ENCODE measurements at places on chromosomes 6 and 20.

DNA sequence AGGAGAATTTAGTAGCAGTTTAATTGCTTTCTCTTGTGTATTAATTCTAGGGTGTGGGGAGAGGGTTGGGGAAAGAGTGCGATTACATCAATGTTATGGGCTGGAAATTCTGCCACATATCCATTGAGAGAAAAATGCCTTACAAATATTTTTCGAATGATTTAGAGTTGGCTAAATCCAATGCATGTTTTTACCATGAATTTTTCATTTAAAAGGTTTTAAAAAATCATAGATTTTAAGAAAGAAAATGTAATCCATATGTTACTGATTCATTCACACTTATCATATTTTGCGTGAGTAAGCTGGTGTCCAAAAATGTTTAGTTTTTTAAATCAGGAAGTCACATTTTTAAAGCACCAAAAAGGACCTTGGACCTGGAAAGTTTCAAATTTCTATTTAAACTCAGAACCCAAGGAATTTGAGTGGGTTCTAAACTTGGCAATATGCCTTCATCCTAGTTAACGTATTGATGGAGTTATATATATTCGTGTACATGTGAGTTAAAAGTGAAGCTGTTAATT is 627.4 kb upstream of the CITED2 start:
- DNase-seq: no peak

DNA sequence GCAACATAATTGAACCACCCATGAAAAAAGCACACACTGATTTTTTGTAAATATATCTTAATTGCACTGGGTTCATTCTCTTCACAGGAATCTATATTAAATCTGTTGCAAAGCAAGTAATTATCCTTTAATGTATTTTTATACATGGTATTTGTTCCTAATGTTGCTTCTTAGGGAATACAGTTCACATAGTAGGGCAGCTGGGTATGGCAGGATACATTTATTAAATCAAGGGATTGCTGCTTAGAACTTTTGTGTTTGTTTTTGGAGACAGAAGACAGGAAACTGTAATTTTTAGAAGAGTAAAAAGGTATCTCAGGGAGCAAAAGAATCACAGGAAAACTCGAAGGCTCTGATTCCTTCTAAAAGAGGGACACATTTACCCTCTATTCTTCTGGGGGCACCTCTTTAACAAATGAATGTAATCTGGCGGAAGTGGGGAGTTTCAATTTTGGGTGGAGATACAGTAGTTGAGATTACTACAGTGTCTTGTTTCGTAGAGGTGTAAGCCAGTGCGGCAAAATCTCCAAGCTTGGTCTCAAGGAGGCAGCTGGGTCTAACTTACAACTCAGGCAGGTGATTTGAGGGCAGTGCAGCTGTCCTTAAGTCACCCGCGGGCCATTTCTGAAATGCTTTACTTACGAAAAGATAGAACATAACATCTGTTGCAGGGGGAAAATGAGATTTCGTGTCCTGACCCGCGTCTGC is 812 bp upstream of the SMIM13 start:
- no peak for DNase-seq

GRCh38 chr6:16374461-16375200 is 136.2 kb downstream of the GMPR start:
- no peak for DNase-seq

GRCh38 chr6:151021896-151022295 is 156.4 kb downstream of the MTHFD1L start:
- DNase-seq: no peak

DNA sequence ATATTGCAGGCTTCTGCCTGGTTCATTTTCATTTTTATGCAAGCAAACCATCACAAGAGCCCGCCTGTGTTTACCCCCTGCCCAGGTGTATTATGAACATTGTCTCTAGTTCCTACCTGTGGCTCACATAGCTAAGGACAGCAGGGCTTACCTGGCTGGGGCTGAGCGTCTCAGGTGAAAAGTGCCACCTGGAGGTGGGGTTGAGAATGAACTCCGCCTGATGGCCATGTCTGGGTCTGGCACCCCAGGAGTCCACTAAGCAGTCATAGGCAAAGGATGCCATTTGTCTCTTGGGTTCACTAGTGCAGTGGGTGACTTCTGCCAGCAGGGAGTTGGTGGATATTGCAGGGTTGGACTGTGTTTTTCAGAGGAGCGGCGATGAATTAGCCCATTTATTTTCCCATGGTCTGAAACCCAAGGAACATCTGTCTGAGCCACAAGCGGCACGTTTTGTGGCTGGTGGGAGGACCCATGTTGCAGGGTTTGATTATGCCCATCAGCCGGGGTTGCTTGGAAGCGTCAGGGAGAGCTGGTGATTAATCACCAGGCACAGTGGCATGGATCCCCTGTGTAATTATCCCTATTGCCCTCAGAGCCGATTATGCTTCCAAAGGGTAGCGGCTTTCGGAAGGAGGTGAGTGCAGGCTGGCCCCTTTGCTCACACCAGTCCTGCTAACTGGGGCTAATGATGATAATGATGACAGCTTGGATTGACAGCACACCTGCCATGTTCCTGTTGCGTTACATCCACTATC is 92.1 kb downstream of the CDH26 start:
- no peak for DNase-seq

DNA sequence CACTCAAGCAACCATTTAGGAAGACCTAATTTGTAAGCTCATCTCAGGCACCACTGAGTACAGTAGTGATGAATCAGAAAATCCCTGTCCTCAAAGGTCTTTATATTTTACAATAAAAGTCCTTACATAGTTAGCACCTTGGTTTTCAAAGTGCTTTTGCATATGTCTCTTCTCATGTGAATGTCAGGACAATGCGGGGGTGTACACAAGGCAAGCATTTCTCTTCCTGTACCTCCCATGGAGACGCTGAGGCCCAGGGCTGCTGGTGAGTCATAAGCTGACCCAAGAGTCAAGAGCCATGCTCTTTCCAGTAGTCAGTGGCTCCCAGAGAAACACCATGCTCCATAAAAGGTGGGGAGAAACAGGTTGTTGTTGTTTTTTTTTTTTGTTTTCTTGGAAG is 174.0 kb downstream of the GJA10 start:
- DNase-seq: no peak

- DNase-seq: peak; percentile 3
Observed at GRCh38 chr6:145813285-145814034, 1.1 kb downstream of the FBXO30 start.

DNA sequence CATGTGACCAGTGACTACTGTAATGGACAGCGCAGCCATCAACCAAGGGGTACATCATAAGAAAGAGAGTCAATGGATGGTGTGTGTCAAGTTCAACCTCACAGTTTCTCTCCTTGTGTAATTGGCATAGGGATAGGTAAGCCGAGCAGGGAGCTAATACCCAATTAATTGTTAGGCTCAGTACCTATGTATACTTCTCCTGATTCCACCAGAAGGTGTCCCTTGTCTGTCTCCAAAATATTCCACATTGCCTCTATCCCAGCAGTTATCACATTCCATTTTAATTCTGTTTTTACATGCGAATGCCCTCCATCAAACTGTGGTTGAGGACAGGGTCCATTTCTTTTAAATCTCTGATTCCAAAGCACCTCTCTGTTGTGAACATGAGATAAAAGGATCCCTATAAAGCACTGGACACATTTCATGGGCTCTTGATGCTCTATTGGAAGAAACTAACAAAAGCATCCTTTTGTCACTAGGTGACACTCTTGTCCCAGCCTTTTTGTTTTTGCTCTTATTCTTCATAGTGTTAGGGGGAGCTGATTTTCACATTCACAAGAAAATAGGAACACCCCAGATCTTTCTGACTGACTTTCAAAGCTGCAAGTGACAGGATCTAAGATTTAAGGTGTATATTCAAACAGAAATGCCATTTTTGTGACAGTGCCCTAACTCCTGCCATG is 38.9 kb downstream of the FBXO9 start:
- no peak for DNase-seq

DNA sequence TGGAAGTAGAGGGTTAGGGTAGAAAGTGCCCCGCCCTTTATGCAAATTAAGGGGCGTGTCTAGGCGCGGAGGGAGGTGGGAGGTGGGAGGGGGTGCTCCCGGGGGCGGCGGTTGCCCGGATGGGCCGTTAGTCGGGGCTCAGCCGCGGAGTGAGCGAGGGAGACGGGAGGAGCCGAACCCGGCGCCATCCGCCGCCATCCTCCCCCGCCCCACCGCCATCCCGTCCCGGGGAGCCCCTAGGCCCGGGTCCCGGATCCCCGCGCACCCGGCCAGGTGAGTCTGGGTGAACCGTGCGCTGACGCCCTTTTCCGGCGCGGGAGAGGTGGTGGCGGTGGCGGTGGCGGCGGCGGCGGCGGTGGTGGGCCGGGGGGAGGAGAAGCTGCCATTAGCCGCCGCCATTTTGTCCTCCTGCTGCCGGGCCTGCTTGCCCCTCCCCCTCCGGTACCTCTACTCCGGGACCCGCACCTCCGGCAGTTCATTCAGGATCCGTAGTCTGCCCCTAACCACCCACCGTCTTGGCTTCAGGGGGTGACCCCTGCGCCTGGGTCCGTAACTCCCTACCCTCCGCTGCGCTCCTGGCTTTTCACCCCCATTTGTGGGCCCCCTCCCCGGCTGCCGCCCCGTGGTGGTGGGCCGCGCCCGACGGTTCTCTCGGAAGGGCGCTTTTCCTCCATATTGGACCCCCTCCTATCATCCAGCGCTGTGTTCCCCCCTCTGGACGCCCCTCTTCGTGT is at the start of gene PRRC2A:
TSS of gene PRRC2A (plus strand) at position 130 of the 734 bp plus-strand sequence. CDS start 2,075 bp downstream, outside the sequence.
- peak; percentile 73 for DNase-seq

DNA sequence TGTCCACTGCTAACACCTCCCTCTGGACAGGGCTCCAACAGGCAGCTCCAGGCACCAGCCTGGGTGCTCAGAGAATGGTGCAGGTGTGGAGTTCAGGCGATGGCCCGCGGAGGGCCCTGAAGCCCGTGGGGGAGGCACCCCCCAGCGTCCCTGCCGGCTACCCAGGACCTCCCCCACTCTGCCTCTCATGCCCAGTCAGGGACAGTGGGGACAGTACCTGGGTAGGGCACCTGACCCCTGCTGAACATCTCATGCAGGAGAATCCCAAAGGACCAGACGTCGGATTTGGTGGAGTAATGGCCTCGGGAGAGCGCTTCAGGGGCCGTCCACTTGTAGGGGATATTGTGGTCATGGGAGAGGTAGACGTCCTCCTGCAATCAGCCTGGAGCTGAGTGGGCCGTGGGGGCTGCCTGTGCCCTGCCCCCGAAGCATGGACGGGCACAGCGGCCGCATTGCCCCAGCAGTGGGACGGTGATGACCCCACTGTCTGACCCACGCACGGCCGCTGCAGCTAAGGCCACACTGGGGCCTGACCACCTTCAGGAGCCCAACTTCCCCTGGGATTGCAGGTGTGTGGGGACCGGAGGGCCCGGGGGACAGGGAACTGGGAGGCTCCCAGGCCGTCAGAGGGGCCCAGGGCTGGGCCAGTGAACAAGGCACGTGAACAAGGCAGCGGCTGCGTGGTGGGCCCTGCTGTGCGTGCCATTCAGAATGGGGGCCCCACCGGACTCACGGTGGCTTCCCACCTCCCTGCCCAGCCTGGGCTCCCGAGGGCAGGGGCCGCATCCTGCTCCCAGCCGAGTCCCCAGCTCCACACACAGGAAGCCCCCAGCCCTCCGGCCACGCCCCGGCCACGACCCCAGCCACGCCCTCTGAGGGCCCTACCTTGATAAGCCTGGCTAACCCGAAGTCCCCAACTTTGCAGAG is 7.1 kb downstream of the PTK6 start:
- DNase-seq: no peak

DNA sequence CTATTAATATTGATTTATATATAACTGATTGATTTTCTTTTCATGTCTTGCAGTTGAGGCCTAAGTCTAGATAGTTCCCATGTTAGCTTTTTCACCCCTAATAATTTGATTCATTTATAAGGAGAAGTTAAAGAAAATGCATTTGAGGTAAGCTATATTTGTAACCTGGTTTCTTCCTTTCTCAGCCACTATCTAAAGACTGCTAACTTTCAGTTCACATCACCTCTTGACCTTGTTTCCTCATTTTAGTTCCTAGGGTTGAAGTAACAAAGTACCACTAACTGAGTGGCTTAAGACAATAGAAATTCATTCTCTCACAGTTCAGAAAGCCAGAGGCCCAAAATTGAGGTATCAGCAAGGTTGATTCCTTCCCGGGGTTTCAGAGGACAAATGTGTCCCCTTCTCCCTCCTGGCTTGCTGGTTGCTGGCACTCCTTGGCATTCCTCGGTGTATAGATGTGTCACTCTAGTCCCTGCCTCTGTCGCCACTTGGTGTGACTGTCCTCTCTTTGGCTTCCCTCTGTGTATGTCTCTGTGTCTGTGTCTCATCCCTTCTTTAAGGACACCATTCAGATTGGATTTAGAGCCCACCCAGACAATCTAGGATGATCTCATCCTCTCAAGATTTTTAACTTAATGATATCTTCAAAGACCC is 55.9 kb upstream of the C20orf144 start:
- DNase-seq: no peak

GRCh38 chr20:59603781-59604541 is at the start of gene PHACTR3:
PHACTR3 (plus strand) TSS chr20:59604540; CDS start chr20:59605015, 475 bp downstream.
- DNase-seq: no peak

DNA sequence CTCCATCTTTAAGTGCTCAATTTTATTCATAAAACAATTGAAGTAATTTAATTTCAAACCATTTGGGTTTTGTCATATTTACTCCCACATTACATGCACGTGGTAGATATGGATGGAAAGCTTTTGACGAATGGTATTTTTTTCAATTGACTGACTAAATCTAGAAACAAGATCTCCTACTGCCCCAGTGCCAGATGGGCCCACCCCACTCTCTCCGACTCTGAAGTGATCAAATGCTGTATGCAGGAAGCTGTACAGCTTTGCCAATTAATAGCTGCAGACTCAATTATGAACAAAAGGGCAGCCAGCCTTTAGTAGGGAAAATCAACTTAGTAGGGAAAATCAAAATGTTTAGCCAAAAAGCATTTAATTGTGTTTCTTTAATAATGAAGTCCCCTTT is 46.2 kb downstream of the PACRG start:
- DNase-seq: no peak

DNA sequence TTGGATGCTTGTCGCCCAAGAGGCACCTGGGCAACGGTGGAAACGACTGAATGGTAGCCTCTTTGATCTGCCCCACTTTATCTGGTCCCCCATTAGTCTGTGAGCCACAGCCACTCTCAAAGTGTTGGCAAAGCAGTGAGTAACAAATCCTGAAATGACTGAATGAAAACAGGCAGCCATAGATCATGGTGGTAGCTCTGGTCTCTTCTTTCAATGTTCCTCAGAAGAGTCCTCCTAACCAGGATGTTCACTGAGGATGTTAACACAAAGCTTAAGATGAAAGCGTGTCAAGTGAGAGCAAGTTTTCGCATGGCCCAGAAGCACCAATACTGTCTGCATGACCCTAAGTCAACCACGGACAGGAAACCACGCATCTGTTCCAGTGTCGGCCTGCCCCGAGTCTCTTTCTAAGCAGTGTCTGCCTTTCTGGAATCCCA is 107.3 kb downstream of the IRF4 start:
- no peak for DNase-seq

DNA sequence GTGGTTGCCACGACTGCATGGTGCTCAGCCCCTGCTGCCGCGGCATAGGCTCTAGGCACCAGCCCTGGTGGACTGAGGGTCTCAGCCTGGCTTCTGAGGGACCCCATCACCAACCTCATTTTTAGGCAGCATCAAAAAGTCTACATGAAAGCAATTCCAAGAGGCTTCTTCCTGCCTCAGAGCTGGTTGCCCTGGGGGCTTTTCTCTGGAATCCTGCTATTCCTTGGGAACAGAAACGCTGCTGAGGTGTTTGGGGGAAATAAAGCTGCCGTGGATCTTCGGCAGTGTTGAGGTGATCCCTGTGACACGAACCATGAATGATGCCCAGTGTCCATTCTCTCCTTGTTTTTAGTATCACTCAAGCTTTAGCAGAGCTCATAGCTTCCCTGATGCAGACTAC is 148.4 kb upstream of the LRFN2 start:
- no peak for DNase-seq
